ENCODE measurements at places on chromosomes 13 and 19. TPM values are rescaled to one million over a fixed set of nuclear protein-coding genes. Genes with fewer than 3 reads are reported as not detected.

- H3K4me3 ChIP-seq: no peak overlapping the region
- H3K27me3 ChIP-seq: no peaks in the 10 kb centered on the region
- H3K27ac ChIP-seq: no peak overlapping the region
- no peaks in the 10 kb centered on the region for H3K4me1 ChIP-seq
These were observed 142.2 kb downstream of the TBC1D4 start for GRCh38 chr13:75339635-75340374.

Gene ZNF99
- total RNA-seq: not detected

Gene RNF225
- total RNA-seq: 30.5 TPM

GRCh38 chr19:1409204-1410005 lies 2.0 kb downstream of the DAZAP1 start:
- no peaks in the 10 kb centered on the region for H3K27me3 ChIP-seq
- peak overlapping the region; percentile 96 for H3K27ac ChIP-seq

All from esophagus squamous epithelium (tissue), 5 donors.